Activated T-helper 1 cell treated with anti-CD3 and anti-CD28 coated beads, Interleukin-12 subunit alpha, Interleukin-12 subunit beta, Interleukin-2, Interleukin-4 antibody, amounts not matched to agents 30 ng/mL and 10 ng/mL and 1 ng/mL, durations not matched to agents 14 hours and 24 hours and 36 hours (primary cell): ENCODE measurements at places on chromosomes 2 and 18. TPM values are rescaled to one million over a fixed set of nuclear protein-coding genes. Genes with fewer than 3 reads are reported as not detected.

Gene CDCA7
- 112 and 115 TPM in 2 replicates for total RNA-seq

Gene CYP1B1
- 12.7 and 14.7 TPM in 2 replicates for total RNA-seq

Gene GRHL1
- 1.4 and 1.5 TPM in 2 replicates for total RNA-seq

Gene C2orf15
- total RNA-seq: 0.29 TPM in 1 of 2 replicates, not detected in the other

Gene CAVIN2
- not detected in 2 replicates for total RNA-seq
